Globus pallidus (tissue), 1 donor: ENCODE measurements at places on chromosomes 2 and 18.

DNA sequence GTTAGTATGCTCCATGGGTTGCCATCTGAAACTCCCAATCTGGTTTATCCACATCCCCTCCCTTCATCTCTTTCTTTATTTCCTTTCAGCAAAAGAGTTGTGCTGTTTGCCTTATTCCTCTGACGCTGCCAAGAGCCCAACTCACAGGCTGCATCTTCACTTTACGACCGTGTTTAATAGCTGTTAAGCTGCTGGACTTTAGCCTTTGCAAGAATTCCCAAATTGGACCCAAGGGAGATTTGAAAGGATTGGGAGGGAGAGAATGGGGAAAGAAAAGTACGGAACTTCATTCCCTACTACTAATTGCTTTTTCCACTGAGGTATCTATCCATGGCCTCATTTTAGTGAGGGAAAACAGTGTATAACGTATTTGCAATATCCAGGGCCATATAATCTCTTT is 263.4 kb upstream of the MEIS1 start:
- DNase-seq: no peak

GRCh38 chr2:210046851-210047500 is 44.5 kb downstream of the RPE start:
- DNase-seq: peak; percentile 11

GRCh38 chr2:64551851-64552250 is 27.7 kb downstream of the AFTPH start:
- DNase-seq: peak; percentile 16

GRCh38 chr2:163600801-163601200 is 135.0 kb downstream of the FIGN start:
- DNase-seq: no peak

GRCh38 chr2:144357623-144358373 is 162.1 kb downstream of the ZEB2 start:
- DNase-seq: no peak

DNA sequence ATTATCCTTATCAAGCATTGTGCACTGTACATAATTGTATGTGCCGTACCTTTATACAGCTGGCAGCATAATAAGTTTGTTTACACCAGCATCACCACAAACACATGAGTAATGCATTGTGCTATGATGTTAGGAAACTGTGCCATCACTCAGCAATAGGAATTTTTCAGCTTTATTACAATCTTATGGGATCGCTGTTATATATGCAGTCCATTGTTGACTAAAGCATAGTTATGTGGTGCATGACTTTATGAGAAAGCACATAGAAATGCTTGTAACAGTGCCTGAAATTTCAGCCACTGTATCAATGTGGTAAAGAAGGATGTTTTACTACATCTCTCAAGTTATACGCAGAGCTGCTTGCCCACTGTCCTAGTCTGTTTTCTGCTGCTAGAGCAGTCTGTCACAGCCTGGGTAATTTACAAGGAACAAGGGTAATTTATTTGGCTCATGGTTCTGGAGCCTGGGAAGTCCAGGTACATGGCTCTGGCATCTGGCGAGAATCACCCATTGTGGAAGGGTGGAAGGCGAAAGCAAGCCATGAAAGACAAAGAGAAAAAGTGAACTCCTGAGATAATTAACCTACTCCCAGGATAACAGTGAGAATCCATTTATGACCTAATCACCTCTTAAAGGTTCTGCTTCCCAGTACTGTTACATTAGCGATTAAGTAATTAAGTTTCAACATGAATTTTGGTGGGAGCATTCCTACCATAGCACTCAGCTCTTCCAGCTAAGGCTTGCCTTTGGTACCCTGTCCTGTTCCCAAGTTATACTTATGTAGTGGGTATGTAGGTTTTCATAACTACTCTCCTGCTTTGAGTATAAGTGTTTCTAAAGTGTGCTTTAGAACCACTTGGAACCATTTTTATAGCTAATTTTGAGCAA is 4.6 kb downstream of the MAP3K20 start:
- DNase-seq: no peak

- no peak for DNase-seq
Measured at GRCh38 chr2:31337860-31338259, 76.7 kb downstream of the XDH start.

- DNase-seq: no peak
Measured at GRCh38 chr18:8253944-8254343, 355.3 kb upstream of the RAB12 start.

DNA sequence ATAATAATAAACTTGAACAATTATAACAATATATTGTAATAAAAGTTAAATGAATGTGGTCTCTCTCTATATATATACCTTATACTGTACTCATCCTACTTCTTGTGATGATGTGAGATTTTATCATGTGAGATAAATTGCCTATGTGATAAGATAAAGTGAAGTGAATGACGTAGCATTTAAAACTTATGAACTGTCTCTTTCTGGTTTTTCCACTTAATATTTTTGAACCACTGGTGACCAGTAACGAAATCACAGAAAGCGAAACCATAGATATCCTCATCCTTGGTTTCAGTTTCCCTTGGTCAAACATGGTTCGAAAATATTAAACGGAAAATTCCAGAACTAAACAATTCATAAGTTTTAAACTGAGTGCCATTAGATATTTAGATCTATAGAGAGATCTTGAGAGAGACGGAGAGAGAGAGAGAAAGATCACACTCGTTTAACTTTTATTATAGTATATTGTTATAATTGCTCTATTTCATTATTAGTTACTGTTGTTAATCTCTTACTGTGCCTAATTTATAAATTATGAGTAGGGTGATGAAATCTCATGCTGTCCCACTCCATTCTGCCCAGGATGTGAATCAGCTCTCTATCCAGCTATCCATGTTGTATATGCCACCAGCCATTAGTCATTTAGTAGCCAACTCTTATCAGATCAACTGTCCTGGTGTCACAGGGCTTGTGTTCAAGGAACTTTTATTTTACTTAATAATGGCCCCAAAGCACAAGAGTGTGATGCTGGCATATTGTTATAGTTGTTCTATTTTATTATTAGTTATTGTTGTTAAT is 156.8 kb downstream of the THADA start:
- no peak for DNase-seq

- no peak for DNase-seq
Measured at GRCh38 chr2:210287301-210287700, 27.7 kb downstream of the MYL1 start.

GRCh38 chr18:38244480-38244879 is 678.9 kb upstream of the CELF4 start:
- DNase-seq: no peak

GRCh38 chr2:27001950-27002349 is 30.8 kb upstream of the TMEM214 start:
- no peak for DNase-seq

DNA sequence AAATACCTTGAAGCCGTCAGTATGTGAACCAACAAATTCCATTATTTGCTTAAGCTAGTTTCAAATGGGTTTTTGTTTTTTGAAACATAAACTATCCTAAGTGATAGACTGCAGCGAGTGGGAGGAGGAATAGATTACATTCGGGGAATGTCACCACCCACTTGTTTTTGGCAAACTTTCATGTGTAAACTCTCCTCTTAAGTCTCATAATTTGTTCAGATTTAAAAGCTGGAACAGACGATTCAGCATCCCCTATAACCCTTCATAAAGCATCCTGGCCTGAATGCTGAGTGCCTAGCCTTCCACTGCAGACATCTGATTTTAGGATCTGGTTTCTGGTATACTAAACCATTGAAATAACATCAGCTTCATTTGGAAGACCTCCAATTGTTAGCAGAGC is 51.0 kb downstream of the CPO start:
- no peak for DNase-seq

DNA sequence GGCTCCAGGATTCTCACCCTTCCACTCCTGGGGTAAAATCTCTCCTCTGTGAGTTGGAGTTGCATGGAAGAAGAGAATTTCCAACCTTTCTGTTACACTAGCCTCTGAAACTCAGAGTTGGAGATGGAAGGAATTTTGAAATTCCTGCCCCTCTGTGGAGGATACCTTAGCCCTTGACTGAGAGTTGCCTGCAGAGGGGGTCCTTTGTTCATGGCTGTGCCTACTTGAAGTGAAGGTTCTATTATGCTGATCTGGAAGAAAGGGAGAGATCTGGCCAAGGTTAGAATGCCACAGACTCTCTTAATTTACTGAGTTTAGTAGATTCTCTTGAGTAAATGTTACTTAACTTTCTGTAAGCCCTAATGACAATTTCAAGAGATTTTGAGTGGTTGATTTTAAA is 626.6 kb upstream of the GYPC start:
- DNase-seq: no peak

- no peak for DNase-seq
Measured at GRCh38 chr2:235217846-235218245, 266.0 kb downstream of the SH3BP4 start.

- DNase-seq: no peak
Measured at GRCh38 chr2:209460151-209460761, 36.4 kb downstream of the MAP2 start.

DNA sequence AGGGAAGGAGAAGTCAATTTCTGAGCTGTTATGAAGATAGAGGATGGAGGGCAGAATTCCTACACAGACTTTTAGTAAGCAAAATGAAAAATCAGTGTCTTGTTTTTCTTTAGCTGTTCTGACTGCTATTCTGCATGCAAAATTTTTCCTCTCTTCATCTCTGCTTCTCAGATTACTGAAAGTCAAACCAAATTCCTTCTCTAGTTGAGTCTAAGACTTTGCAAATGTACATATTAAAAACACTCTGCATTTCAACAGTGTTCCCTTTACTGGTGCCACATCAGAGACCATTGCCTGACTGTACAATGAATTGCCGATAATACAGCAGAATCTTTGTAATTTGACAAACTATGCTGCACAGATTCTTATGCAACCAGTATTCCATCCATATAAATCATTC is 198.8 kb downstream of the EXOC6B start:
- no peak for DNase-seq

GRCh38 chr2:150676747-150677383 is 189.4 kb upstream of the RND3 start:
- no peak for DNase-seq

DNA sequence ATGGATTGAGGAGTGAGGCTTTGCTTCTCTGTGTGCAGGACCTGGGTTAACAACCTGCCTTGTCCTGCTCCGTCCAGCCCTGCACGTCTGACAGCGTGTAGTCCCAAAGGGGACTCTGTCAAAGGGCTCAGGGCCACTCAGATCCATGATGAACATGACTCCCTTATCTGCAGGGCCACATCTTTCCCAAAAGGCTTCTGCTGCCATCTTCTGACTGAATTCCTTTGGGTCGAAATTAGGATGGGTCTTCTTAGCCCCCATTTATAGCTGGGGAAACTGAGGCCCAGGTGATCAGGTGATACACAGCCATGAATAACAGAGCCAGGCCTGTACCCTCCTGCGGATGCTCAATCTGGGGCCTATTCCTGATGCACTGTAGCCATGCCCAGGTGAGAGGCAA is 109.2 kb downstream of the CELF4 start:
- no peak for DNase-seq

- DNase-seq: no peak
Measured at GRCh38 chr2:76050196-76050595, 339.5 kb upstream of the GCFC2 start.

- no peak for DNase-seq
Measured at GRCh38 chr2:35741556-35741955, 614.0 kb upstream of the CRIM1 start.

DNA sequence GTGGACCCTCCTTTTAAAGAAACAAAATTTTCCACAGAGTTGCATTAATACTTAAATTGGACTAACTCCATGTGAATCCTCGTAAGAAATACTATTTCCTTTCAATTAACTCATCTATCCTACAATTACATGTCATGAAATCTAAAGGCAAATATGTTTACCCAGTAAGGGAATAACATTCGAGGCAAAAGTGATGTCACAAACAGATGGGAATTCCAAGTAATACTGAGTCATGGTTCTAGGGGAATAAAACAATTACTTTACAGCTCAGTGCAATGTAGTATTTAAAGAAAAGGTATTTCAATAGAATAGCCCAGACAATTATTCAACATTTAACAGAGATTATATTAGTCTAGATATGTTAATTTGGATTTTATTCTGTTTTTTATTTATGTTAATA is 205.8 kb downstream of the ZNF385B start:
- no peak for DNase-seq

GRCh38 chr2:10453905-10454298 is 5.8 kb upstream of the ODC1 start:
- DNase-seq: no peak

- no peak for DNase-seq
Measured at GRCh38 chr2:111900859-111901258, 2.5 kb downstream of the MERTK start.

GRCh38 chr18:63578357-63578958 is 8.7 kb upstream of the SERPINB13 start:
- DNase-seq: peak; percentile 23

DNA sequence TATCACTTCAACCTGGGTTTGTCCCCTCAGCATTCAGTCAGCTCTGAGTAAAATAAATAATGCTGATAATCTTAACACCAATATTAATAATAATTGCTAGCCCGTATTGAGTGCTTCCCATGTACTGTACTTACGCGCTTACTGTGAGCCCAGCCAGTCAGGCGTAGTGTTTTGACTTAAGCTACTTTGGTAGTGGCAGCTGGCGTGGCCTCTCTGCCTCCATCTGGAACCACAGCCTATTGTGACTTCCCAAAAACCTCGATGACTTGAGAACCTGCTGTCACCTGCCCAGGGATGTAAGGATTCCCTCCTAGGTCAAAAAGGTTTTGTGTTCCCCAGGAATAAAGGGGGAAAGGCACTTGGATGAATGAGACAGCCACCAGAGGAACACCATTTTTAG is 53.2 kb downstream of the SUMO1 start:
- no peak for DNase-seq

- DNase-seq: peak; percentile 44
Measured at GRCh38 chr2:174024524-174025270, 59.5 kb upstream of the SP3 start.

- no peak for DNase-seq
Measured at GRCh38 chr18:42039396-42039795, 84.4 kb downstream of the PIK3C3 start.

GRCh38 chr2:172488556-172488955 is 61.2 kb downstream of the ITGA6 start:
- DNase-seq: no peak

GRCh38 chr2:236078297-236079255 is 89.6 kb downstream of the GBX2 start:
- DNase-seq: no peak

DNA sequence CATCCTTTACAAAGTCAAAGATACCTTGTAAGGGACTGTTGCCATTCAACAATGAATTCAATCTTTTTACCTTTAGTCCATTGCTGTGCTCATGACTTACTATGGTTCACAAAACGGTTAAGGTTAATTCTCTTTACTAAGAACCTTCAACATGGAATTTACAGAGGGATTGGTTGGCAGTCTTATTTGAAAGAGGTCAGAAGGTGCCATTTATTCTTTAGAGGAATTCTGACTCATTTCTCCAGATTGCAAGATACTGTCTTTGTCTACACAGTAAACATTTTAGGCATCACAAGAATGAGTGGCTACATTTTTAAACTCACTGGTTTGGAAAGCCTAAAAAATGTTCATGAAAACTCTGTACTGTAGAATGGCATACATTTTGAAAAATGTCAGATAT is 17.4 kb downstream of the KCNH7 start:
- no peak for DNase-seq

DNA sequence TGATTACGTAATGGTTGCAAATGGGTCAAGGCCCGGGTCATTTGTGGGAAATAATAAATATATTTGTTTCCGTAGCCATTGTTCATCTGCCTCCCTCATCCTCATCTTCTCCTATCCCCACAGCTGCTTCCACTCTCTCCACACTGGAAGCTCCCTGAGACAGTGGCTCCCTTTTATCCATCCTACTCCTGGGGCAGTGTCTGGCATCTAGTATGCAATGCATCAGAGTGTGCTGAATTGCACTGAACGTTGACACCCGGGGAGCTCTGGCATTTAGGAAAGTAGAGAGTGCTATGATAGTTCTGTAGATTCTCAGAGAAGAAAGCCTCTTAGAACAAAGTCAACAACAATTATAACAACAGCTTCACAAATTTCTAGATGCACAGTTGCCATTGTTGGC is 45.5 kb upstream of the NAB1 start:
- peak; percentile 93 for DNase-seq
